ENCODE measurements at places on chromosomes 3 and 15.

DNA sequence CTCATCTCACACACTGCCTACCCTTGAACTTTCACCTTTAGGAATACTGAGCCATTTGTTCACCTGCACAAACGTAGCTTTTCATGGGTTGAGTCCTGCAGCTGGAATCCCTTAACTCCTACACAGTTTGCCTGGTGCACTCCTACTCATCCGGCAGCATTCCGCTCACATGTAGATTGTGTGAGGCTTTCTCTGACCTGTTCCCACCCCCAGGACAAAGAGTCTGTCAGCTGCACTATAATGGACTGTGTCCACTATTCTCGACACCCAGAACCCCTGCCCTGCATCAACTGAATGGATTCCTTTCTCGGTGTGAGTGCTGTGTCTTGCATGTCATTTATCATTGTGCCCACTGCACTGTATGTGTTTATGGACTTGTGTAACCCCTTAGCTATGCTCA lies 54.9 kb downstream of the EPHB3 start:
- DNase-seq = no peak

DNA sequence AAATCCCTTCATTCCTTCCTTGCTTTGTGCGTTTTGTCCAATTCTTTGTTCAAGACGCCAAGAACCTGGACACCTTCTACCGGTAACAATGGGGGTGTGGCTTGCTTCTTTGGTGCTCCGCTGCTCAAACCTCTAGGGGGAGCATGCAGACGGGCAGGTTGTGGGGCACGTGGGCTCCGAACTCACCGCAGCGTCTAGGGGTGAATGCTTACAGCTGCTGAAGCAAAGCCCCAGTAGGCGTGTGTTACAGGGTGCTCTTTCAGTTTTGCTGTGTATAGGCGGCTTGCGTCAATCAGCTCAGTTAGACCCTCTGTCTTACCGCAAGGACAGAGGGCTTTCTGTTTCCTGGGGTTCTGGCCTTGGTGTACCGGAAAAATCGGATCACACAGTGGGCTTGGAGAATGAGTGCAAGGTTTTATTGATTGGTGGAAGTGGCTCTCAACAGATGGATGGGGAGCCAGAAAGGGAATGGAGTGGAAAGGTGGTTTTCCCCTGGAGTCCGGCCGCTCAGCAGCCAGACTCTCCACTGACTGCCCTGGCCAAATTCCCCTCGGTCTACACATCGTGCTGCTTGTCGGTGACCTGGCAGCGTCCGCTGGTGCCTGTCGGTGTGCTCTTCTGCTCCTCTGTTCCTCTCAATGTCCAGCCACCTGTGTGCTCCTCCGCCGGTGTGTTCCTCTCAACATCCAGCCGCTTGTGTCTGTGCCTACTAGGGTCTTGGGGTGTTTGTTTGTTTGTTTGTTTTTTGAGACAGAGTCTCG lies 1.2 kb upstream of the LRRC34 start:
- peak; percentile 26 for DNase-seq

DNA sequence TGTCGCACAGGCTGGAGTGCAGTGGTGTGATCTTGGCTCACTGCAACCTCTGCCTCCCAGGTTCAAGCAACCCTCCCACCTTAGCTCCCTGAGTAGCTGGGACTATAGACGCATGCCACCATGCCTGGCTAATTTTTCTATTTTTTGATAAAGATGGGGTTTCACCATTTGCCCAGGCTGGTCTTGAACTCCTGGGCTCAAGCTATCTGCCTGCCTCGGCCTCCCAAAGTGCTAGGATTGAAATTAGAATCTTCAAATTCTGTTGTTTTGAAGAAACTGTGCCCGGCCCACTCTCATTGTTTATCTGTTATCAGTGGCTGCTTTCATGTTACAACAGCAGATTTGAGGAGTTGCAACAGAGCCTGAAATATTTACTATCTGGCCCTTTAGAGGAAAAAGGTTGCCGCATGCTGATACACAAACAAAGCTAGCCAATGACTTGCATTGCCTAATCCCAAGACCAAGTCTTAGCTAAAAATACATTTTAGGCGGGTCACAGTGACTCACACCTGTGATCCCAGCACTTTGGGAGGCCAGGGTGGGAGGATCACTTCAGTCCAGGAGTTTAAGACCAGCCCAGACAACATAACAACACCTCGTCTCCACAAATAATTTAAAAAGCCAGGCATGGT lies 43.2 kb upstream of the PPP4R2 start:
- no peak for DNase-seq

DNA sequence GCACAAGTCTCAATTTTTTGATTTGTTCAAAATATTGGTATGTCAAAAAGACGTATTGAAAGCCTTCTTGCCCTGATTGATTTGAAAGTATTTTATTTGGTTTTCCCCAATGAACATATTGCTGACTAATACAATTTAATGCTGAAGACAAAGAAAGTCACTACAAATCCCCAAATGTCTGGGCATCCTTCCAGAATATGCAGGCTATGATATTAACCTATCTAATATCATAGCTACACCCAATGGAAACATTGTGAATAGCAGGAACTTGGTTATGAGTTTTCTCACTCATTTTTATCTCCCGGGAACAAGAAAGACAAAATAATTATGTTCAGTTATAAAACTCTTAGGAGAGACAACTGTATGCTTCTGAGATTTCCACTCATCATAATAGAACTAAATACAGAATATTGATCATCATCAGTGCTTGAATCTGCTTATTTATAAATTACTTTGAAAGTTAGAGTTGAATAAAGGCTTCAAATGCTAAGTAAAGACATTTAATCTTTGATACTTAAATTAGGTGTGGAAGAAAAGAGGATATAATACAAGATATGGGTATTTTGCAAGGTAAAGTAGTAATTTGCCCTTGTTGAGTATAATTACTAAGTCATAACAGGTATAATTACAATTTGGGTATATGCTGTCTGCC lies 483.9 kb downstream of the RBMS3 start:
- no peak for DNase-seq

GRCh38 chr3:18179521-18179920 lies 245.6 kb downstream of the SATB1 start:
- no peak for DNase-seq

DNA sequence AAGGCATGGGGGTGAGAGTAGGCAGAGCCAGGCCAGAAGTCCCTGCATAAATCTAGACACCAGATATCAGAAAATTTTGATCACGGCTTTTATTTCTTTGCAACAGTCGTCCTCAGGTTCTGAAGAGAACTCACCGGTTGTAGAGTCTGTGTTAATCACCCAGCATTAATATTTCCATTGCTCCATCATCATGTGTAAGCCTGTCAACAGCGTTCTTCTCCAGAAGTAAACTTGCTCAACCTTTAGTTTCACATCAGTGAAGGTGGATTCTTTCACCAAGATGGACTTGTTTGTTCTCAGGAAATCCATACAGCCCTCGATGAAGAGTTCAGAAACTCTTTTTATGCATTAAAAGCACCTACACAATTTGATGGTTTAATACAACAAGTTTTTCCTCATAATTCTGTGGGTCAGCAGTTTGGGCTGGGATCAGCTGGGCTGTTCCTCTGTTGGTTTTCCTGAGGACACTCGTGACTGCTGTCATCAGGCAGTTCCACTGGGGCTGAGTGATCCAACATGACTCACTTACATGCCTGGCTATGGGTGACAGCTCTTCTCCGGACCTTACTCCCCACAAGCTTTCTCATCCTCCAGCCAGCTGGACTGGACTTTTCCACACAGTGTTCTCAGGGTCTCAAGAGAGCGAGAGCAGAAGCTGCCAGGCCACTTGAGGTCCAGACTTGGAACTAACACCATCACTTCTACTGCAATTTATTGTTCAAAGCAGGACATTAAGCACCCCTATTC lies 303.4 kb downstream of the ZNF621 start:
- no peak for DNase-seq

- DNase-seq = no peak
These were observed 767.7 kb upstream of the CFAP20DC start for GRCh38 chr3:59817511-59817910.

DNA sequence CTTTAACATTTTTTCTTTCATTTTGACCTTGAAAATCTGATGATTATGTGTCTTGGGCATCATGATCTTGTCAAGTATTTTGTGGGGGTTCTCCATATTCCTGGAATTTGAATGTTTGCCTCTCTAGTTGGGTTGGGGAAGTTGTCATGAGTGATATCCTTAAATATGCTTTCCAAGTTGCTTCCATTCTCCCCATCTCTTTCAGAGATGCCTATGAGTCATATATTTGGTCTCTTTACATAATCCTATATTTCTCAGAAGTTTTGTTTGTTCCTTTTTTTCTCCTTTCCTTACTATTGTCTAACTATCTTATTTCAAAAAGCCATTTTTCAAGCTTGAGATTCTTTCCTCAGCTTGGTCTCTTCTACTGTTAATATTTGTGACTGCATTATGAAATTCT lies 69.0 kb upstream of the CCDC80 start:
- DNase-seq = no peak

- no peak for DNase-seq
These were observed 207.2 kb downstream of the ADAMTS17 start for GRCh38 chr15:100134586-100134985.

- DNase-seq = no peak
These were observed 87.3 kb downstream of the SMAD6 start for GRCh38 chr15:66789029-66790025.
